Midbrain (tissue), 1 donor: ENCODE measurements at places on chromosomes 13 and 19.

DNA sequence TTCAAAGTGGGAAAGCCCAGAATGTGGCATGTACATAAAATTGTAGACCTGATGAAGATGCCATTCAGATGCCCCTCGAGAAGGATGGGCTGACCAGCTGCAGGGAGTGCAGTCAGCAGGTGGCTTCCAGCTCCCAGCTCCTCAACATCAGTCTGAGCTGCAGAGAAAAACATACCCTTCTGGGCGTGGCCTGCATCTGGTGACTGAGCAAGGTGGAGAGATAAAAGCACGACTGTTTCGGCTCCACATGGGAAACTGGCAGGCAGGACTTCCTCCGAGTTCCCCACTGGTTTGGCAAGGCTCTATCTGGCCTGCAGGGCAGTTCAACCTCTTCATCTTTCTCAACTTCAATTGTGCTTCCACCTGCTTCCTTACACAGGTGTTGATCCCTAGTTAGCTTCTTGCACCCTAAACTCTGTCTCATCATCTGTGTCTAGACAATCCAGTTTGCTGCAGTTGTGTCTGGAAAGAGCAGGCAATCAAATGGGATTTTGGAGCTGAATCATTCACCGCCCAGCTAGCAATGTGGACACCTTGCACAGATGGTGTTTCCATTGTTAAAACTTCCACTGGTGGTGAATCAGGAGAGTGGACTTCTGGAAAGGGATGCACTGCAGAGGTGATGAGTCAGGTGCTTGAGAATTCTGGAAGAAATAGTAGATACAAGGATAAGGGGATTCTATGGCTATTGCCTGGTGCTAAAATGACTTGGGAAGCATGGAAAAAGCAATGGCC lies 56.8 kb downstream of the POLR1D start:
- no peak for DNase-seq

DNA sequence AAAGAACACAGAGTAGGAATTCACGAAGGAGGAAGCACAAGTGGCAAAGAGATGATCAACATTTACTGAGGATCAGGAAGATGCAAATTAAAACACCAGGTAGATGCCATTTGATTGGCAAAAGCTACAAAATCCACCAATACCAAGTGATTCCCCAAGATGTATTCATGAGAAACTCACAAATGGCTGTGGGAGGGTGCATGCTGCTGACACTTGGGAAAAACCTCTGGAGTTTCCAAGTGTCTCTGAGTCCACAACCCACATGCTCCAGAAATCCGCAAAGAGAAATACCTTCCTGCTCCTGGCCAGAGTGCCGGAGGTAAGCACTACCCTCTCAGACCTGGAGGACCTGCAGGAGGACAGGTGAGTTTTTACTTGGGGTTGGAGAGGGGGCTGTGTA lies 35.7 kb downstream of the ARRDC2 start:
- DNase-seq: no peak

DNA sequence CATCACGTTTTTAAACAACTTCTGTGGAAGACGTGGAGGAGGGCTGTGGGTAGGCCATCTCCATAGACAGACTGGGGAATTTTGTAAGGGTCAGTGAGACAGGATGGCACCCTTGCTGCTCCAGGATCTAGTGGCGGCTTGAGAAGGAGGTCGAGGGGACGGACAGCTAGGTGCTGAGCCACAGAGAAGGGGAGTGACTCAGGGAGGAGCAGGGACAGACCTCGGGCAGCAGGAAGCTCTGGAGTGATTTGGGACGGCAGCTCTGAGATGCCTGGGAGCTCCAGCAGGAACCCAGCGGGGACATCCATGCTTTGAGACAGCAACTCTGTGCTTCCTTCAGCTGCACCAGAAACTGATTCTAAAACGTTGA lies 169.1 kb upstream of the SOX1 start:
- no peak for DNase-seq

- DNase-seq: no peak
These were observed 17.1 kb downstream of the MIER2 start for GRCh38 chr19:327291-328024.

GRCh38 chr13:109476001-109476400 lies 310.4 kb downstream of the IRS2 start:
- DNase-seq: no peak

GRCh38 chr13:50684366-50684765 lies 159.1 kb downstream of the DLEU7 start:
- DNase-seq: peak; percentile 25
